ENCODE measurements at places on chromosomes 7 and 10. TPM values are rescaled to one million over a fixed set of nuclear protein-coding genes. Genes with fewer than 3 reads are reported as not detected.

GRCh38 chr10:63753808-63754207 lies 232.6 kb downstream of the REEP3 start:
- DNase-seq = no peak

GRCh38 chr10:51014680-51015389 lies 59.5 kb upstream of the PRKG1 start:
- no peak for DNase-seq

CAMK1D gene
- 17.3 TPM for total RNA-seq

PALS2 gene
- 32.6 TPM for total RNA-seq

SFRP4 gene
- 27.2 TPM for total RNA-seq
